ENCODE measurements at places on chromosomes 2 and 18. TPM values are rescaled to one million over a fixed set of nuclear protein-coding genes. Genes with fewer than 3 reads are reported as not detected.

DES gene
- total RNA-seq = 29.3 TPM

IL18R1 gene
- 1.1 TPM for total RNA-seq

ZSWIM2 gene
- total RNA-seq = not detected

CHRNG gene
- not detected for total RNA-seq

ITM2C gene
- 7.3 TPM for total RNA-seq

CCBE1 gene
- total RNA-seq = 0.40 TPM

ABCG8 gene
- total RNA-seq = not detected

PXDN gene
- total RNA-seq = 7.1 TPM

ANKRD23 gene
- 1.8 TPM for total RNA-seq

EML6 gene
- 5.2 TPM for total RNA-seq

HOXD12 gene
- not detected for total RNA-seq

- ATAC-seq = peak; percentile 47
Measured at GRCh38 chr2:135055182-135055786, 3.2 kb downstream of the RAB3GAP1 start.

- ATAC-seq = no peak
Measured at GRCh38 chr2:211416373-211416772, 860.0 kb downstream of the CPS1 start.

GRCh38 chr2:43084699-43085091 lies 141.7 kb downstream of the ZFP36L2 start:
- ATAC-seq = no peak

- peak; percentile 71 for ATAC-seq
Measured at GRCh38 chr2:236824836-236825235, 255.2 kb downstream of the ACKR3 start.

GRCh38 chr2:1757567-1757966 lies 13.3 kb upstream of the PXDN start:
- ATAC-seq = no peak

DNA sequence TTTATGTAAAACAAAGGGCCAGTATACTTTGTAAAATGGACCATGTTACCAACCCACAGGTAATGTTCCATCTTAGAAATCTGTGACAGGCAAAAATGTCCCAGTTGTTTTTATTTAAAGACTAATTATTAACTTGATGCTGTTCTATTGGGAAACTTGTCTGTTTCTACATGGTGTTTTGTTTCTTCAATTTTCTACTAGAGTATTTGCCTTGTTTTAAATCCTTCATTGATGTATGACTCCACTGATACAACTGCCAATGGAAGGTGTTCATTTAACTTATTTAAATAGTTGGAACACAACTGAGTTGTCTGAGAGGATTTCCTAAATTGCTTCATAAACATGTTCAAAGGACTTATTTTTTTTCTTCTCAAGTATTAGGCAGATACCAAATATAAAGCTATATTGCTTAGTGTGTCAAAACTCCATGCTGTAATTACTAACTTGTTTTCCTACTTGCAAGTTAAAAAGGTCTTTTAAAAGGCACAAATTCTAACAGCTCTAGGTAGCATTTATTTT lies 152.0 kb upstream of the XPO1 start:
- no peak for ATAC-seq

DNA sequence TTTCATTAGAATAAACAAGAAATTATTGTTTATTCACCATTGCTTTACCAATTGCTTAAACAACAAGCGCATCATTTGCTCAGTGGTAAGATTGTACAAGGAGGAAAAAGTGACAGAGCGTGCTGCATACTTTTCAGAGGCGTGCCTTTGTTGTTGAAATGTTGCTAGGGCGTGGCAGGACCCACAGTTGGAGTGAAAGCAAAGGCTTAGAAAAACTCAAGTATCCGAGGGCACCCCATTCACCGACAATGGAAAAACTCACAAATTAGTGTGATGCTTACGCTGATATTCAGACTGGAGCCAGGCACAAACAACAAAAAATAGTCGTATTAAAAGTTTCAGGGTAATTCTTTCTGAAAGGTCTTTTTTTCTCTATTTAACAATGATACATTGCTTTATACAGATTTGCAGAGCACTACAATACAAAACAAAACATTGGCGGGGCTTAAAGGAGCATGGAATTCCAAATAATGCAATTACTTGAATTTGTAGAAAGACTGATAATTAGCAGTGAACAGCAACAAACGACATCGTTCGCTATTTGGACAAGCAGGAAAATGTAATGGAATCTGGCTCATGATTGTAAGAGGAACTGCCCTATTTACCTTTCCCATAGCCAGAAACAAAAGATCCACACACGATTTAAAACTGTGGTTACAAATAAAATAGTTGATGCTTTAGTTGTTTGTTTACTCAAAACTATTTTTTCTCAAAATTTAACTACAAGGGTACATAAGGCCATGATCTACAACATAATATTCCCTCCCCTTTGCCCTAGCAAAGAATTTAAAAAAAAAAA lies 37.8 kb upstream of the RTTN start:
- ATAC-seq = peak; percentile 93

DNA sequence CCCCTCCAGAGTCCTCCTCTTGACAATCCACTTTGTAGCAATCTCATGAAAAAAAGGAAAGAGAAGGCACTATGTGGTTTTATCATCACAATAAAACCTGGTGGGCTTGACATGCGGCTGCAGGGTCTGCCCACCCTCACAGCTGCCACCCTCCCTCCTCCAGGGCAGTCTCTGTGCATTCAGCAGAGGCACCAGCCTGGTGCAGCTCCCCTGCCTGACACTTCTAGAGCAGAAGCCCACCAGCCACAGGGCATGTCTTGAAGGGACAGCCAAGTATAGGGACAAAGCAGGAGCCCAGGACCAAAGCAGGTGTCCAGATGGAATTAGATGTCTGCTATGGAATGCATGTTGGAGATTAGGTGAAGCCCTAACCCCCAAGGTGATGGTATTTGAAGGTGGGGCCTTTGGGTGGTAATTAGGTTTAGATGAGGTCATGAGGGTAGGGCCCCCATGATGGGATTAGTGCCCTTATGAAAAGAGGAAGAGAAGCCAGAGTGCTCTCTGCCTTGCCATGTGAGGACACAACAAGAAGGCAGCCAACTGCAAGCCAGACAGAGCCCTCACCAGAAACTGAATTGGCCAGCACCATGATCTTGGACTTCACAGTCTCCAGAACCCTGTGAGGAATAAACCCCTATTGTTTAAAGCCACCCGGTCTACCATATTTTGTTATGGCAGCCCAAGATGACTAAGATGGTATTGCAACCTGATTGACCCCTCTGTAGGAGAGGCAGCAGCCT lies 86.9 kb downstream of the MCFD2 start:
- no peak for ATAC-seq

DNA sequence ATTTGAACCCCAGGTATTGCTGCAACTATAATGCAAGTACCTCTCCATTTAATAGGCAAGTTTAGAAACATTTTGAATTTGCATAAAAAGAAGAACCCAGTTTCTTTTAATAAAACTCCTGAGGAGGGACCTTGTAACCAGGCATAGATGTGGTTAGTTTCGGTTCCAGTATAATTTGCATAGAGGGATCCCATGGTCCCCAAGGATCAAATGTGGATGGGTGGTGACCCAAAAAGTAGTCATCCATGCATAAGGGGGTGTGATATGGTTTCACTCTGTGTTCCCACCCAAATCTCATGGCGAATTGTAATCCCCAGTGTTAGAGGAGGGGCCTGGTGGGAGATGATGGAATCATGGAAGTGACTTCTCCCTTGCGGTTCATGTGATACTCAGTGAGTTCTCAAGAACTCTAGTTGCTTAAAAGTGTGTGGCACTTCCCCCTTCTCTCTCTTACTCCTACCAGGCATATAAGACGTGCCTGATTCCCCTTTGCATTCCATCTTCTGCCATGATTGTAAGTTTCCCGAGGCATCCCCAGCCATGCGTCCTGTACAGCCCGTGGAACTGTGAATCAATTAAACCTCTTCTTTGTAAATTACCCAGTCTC lies 40.2 kb upstream of the SKA1 start:
- peak; percentile 23 for ATAC-seq

GRCh38 chr2:59588286-59588685 lies 965.2 kb downstream of the BCL11A start:
- no peak for ATAC-seq

DNA sequence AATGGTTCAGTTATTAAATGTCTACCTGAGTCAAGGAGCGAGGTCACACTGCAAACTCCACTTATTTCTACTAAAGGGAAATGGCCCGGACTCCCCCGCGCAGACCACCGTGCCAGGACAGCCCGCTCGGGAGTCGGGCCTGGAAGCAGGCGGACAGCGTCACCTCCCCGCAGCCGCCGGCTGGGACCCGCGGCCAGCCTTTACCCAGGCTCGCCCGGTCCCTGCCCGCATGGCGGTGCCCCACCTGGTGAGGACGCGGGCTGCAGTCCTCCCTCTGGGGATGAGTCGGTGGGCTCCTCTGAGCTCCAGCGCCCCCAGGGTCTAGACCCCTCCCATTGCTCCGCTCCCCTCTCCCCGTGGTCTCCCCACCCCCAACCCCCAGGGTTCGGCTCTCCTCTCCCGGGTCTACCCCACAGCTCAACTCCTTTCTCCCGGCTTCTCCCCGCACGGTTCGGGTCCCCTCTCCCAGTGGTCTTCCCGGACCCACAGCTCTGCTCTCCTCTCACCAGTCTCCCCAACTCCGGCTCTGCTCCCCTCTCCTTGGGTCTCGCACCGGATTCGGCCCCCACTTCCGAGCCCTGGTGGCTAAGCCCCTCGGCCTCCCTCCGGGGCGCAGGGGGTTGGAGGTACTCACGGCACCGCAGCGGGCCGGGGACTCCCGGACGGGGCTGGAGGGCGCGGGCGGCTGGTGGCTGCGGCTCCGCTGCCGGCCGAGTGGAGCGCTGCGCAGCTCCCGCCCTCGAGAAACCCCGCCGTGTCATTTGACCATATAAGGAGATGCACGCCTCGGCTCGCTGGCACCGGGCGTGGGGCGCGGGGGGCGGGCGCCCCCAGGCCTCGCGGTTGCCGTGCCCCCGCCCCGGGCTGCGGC lies at the start of gene FHL2:
Gene FHL2, minus strand, starts transcription at position 716 of the 871 bp plus-strand sequence. CDS start 12,535 bp downstream, outside the sequence.
- ATAC-seq = peak; percentile 79

GRCh38 chr2:38497670-38498037 lies 105.1 kb downstream of the HNRNPLL start:
- ATAC-seq = no peak

GRCh38 chr2:237798236-237799059 lies at the start of gene RBM44:
RBM44 (plus strand) TSS chr2:237798779; CDS start chr2:237813610, 14,831 bp downstream.
- ATAC-seq = no peak

DNA sequence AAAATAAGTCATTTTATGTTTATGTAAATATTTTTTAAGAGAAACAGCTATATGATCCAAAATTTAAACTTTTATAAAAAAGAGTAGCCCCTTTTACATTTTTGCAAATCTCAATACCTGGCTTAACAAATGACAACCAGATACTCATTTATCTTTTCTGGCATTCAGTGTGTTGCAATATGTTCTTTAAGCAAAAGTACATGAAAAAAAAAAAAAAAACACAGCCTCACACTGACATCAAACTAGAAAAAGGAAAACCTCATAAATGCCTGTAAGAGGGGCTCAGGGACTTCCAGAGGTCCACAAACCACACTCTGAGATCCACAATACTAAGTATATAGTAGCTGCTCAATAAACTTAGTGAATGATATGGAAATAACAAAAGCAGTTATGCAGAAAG lies 21.9 kb downstream of the PPP4R3B start:
- ATAC-seq = no peak

- ATAC-seq = no peak
Measured at GRCh38 chr2:218811382-218811781, 20.2 kb downstream of the PRKAG3 start.

DNA sequence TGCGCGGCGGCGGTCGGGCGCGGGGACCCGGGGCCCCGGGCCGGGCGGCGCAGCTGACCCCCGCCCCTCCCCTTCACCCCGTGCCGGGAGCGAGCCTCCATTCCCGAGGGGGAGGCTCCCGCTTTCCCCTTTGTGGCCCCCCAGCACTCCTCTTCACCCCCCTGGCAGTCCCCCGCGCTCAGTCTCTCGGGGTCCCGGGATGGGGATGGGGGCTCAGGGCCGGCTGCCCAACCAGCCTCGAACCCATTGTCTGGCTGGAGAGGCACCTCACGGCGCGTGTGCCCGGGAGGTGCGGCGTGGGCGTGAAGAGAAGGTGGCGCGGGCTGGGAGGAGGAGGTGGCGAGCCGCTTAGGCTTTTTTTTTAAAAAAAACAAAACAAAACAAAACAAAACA lies 748 bp downstream of the FMNL2 start:
- peak; percentile 38 for ATAC-seq

DNA sequence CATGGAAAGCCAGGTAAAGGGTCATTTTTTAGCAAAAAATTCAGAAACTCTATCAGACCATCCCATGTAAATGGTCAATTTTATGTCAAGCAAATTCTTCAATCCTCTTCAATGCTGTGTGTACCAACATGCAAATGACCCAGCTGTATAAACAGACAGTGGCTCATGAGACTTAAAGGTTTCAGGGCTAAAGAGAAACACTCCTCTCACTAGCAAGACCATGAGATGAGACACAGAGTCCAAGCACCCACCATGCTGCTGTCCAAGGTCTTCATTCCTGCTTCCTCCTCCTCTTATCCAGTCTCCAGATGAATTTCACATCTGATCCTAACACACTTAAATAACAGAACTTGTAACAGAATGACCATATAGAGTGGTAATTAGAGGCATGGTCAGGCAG lies 30.8 kb upstream of the ONECUT2 start:
- ATAC-seq = no peak

DNA sequence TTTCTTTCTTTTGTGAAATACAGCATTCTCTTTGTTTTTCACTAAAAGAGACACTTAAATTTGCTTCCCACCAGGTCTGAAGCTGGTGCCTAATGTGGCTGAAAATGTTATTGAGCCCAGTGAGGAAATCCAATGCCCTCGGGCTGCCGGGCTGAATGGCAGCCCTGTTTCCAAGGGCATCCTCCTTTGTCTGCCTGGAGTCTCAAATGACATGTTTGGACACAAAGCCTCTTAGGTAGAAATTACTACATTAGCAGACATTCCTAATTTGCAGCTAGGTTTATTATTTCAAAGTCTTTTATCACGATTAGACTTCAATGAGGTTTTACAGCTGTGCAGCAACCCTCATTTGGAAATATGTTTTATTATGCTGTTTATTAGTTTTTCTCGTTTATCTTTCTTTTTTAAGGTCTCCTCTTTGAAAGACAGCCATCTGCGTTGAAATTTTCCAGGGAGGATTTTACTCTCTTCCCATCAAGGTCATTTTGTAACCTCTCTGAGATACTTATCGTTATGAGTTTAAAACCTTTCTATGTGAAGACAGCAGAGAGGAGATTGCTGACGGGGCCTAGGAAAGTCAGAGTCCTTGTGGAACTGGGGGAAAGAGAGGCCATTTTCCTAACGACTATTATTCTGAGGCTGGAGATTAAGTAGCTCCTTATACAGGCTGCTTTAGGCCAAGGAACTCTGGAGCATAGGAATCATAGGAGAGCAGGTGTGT lies 59.0 kb upstream of the ZNF532 start:
- no peak for ATAC-seq

DNA sequence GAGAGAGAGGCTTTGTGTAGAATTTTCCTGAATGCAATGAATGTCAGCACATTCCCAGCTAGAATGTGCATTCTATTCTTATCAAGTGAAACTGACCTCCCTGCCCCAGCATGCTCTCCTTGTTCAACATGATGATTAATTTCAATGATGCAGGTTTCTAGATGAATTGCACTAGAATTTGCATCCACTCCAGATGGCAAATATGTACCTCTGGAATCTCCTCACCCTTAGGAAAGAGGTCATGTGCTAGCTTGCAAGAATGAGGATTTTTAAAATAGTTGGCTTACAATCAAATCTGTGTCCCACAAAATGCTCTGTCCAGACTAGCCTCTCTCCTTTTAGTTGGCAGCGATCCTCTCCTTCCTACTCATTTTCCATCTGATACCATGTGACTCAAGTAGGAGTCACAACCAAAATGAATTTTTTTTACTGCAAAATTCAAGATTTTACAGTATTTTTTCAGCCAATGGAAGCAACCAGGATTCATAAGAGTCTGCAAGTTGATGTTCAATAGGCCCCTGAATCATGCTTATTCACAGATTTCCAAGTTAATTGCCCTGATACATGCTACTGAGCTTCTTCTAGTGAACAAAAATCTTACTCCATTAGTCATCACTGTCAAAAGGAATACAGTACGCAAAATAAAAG lies 21.0 kb upstream of the STAT4 start:
- ATAC-seq = peak; percentile 71
